ENCODE measurements at places on chromosomes 7 and 10.
A peak's percentile ranks its signal among the peaks of the same experiment; 100 is the strongest.

DNA sequence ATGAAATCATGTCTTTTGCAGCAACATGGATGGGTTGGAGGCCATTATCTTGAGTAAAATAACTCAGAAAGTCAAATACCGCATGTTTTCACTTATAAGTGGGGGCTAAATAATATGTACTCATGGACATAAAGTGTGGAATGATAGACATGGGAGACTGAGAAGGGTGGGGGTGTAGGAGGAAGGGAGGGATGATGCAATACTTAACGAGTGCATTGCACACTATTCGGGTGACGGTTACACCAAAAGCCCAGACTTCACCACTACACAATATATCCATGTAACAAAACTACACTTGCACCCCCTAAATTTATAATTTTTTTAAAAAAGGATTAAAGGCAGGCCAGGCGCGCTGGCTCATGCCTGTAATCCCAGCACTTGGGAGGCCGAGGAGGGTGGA is 13.6 kb downstream of the LGI1 start:
- no peak for DNase-seq

GRCh38 chr7:36276428-36277248 is 113.0 kb upstream of the ANLN start:
- DNase-seq = no peak

DNA sequence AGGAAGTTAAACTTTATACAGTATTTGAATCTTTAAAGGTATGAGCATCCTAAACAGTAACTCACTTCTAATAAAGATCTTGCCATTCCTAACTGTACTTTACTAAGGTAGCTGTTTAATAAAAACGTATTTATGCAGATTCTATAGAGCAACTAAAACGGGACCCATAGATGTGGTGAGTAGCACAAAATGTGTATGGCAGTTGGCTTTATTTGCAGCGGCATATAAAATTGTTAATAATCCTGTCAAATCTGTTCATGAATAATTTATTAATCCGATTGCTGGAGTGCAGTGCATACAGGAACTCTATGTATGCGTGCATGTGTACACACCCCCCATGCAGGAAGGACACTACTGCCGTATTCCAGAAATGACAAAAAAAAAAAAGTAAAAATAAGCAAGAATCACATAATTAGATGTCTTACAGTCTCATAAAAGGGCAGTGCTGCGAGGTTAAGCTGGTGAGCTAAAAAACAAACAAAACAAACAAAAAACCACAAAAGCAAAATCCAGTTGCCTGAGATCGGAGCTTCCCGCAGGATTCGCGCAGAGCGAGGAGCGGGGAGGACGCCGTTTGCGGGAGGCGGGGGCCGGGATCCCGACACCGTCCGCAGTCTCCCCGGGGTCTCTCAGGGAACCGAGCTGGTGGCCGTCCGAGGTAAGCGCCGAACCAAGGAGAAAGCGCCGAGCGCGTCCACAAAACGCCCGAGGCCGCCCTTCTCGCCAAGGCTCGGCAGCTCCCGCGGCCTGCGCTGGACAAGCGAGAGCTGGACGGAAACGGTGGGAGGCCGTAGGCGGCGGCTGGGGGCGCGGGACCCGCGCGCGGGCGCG is 518 bp upstream of the COMMD3 start:
- peak; percentile 82 for DNase-seq

GRCh38 chr7:148698397-148699023 is at the start of gene CUL1:
CUL1 (plus strand) TSS chr7:148698903; CDS start chr7:148730123, 31,220 bp downstream.
- DNase-seq = peak; percentile 77

GRCh38 chr7:17983221-17984062 is 43.1 kb upstream of the SNX13 start:
- DNase-seq = no peak

DNA sequence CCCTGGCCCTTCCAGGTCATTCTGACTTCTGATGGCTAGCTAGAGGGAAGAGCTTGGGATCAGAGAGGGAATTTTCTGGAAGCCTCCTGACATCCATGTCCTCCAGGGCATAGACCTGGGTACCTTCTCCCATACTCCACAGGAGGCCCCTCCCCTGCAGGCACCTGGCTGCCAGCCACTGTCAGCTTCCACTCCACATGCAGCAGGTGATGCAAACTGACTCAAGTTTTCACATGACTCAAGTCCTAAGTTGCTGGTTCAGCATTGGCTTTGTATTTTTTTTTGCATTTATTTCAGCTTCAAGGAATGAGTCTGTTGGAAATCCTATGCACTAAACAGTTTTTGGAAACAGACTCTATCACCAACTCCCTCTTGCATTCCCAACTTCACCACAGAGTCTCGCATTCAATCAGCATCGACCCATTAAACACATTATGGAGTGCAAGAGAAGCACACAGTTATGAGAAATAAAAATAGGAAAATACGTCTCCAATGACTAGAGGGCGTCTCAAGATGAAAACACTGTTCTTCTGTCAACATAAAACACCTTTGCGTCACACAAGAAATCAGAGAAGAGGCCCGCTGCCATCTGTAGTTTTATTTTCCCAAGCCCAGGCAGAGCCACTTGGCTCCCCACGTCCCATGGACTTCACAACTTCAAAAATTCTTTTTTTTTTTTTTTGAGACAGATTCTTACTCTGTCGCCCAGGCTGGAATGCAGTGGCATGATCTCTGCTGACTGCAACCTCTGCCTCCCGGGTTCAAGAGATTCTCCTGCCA is 362.6 kb upstream of the MGMT start:
- no peak for DNase-seq

DNA sequence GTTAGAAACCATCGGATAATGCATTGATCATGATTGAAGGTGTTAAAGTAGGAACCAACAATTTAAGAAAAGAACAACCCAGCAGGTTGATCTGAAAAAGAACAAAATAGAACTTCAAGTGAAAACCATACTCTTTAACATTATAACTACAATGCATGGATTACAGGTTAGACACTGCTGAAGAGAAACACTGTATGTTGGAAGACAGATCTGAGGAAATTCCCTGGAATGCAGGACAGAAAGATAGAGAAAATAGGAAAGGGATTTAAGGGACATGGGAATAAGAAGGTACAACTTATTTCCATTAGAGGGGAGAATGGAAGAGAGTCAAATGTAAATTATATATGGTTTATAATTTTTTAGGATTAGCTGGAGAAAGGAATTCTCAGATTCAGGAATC is 303.3 kb downstream of the DNAJB6 start:
- DNase-seq = no peak

GRCh38 chr7:131249003-131249402 is 78.7 kb upstream of the MKLN1 start:
- no peak for DNase-seq

- no peak for DNase-seq
Measured at GRCh38 chr10:62688971-62689700, 115.4 kb upstream of the ADO start.

DNA sequence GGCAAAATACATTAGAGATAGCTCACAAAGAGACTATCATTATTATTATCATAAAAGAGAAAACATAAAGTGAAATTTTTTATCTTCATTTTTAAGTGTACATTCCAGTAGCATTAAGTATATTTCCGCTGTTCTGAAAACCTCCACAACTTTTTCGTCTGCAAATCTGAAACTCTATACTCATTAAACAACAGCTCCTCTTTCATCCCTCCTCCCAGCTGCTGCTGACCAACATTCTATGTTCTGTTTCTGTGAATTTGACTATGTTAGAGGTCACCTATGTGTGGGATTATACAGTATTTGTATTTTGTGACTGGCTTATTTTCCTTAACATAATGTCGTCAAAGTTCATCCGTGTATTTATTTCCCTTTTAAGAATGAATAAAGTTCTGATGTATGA is 429.3 kb upstream of the TPK1 start:
- no peak for DNase-seq

GRCh38 chr7:118689403-118689802 is 464.9 kb downstream of the ANKRD7 start:
- DNase-seq = no peak

DNA sequence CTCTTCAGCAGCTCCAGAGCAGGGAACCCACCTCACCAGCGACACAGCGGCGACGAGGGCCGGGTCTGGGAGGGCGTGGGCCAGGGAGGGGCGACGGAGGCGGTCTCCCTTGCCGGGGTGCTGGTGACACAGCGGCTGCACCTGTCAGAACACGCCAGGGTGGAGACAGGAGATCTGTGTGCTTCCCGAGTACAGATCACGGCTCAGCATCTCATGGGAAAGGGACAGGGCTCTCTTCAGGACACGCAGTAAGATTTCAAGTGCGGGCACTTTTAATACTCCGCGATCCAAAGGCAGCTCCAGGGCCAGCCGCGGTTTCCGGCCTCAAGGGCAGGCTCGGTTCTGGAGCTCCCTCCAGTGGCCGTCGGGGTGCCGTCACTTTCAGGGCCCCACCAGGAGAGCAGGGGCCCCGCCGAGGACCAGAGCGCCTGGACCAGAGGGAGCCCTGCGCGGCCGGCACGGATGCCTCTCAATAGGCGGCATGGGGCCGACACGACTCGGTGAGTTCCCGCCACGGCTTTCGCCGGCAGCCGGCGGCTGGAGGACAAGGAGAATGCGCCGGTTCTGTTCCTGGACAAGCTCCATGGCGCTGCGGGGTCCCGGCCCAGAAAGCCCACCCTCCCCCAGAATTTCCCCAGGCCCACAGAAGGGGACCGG is 21.4 kb downstream of the GPR146 start:
- peak; percentile 92 for DNase-seq

DNA sequence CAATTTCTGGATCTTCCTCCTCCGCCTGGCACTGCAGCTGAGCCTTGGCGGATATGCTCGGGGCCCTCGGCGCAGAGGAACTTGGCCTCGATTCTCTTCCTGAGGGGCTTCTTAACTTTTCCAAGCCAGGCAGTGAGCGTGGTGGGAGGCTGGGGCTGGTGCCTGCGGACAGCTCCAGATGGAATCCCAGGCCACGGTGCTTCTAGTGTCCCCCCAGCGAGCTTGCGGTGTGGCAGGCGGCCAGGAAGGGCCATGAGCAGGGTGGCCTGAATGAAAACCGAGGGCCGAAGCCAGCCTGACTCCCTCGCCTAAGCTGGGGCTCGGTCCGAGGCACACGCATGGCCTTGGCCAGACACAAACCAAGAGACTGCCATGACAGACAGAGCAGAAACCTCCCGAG is 31.3 kb downstream of the RCC1L start:
- no peak for DNase-seq

GRCh38 chr7:149050941-149051340 is 22.6 kb upstream of the PDIA4 start:
- DNase-seq = no peak

- no peak for DNase-seq
Measured at GRCh38 chr10:6780008-6780677, 200.1 kb upstream of the PRKCQ start.

GRCh38 chr7:27095897-27096767 is at the start of gene HOXA1:
HOXA1 (minus strand) TSS chr7:27096000; CDS start chr7:27095912, 88 bp downstream.
- peak; percentile 71 for DNase-seq

DNA sequence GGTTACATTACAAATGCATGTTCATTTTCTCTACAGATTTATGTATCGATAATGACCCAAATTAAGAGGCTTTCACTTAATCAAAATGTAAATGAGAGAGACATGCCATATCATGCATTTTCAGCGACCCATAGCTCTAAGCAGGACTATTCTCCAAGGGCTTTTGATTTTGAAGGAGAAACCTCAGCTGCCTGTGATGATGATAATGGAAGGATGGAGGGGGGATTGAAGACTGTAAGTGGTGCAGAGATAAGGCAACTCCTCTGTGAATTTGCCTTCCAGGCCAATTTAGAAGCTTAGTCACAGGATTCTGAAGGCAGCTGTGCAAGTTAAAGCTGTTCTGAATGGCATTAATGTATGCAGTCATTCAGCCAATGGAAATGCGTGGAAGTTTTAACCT is 8.3 kb downstream of the VSTM2A start:
- no peak for DNase-seq

- DNase-seq = no peak
Measured at GRCh38 chr10:7261351-7261750, 149.5 kb downstream of the SFMBT2 start.

GRCh38 chr10:104144931-104145330 is 23.0 kb downstream of the SFR1 start:
- DNase-seq = no peak

DNA sequence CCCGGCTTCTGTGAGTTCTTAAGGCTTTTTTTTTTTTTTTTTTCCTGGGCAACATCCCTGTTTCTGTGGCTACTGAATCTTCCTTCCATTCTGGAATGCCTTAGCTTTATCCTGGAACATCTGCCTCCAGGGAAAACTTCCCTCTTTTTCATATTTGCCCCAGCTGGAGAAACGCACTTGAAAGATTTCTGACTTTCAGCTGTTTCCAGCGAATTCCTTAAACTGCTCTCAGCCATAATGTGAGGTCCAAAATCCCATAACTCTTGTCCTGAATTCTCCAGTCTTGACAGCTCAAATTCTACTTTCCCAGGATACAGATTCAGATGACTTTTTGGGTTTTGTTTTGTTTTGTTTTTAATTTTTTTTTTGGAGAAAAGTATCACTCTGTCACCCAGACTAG is 263.6 kb upstream of the AUTS2 start:
- DNase-seq = no peak

GRCh38 chr7:50653126-50653864 is 88.1 kb upstream of the DDC start:
- no peak for DNase-seq

DNA sequence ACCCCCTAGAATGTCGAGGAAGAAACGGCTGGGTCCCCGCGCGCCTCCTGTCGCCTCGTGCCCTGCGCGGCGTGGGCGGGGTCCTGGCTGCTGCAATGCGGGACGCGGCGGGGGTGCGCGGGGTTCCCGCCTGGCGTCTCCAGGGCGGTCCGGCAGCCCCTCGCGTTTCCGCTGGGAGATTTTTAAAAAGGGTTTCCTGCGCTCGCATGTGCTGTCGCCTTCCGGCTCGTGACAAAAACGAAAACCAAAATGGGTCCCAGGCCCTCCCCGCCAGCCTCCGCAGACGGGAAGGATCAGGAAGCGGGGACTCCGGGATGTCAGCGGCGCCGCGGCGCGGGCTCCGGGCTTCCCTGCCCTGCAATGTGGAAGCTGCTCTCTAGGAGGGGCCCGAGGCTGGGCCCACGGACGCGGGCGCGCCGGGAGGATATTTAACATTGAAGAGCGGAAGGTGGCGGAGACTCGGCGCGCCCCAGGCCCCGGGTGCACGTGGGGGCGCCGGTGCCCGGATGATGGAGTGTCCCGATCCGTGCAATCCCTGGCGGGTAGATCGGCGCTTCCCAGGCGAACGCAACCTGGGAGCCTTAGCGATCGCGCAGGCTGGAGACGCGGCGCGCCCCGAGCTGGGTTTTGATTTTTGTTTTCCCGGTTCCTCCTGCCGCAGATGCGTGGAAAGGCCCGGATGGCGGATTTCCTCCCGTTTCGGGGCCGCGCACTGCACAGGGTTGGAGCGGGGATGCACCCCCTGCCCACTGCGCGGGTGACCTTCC is 1.0 kb downstream of the PFKP start:
- peak; percentile 48 for DNase-seq

GRCh38 chr7:55369427-55370400 is 4.6 kb downstream of the LANCL2 start:
- no peak for DNase-seq
